Stimulated activated CD8-positive, alpha-beta memory T cell treated with anti-CD3 and anti-CD28 coated beads, Interleukin-4, amount 100 ng/mL, for 1 hour (primary cell): ENCODE measurements at places on chromosomes 7 and 10.

GRCh38 chr7:112510743-112511110, 29.9 kb downstream of the LSMEM1 start:
- DNase-seq, result no peak

DNA sequence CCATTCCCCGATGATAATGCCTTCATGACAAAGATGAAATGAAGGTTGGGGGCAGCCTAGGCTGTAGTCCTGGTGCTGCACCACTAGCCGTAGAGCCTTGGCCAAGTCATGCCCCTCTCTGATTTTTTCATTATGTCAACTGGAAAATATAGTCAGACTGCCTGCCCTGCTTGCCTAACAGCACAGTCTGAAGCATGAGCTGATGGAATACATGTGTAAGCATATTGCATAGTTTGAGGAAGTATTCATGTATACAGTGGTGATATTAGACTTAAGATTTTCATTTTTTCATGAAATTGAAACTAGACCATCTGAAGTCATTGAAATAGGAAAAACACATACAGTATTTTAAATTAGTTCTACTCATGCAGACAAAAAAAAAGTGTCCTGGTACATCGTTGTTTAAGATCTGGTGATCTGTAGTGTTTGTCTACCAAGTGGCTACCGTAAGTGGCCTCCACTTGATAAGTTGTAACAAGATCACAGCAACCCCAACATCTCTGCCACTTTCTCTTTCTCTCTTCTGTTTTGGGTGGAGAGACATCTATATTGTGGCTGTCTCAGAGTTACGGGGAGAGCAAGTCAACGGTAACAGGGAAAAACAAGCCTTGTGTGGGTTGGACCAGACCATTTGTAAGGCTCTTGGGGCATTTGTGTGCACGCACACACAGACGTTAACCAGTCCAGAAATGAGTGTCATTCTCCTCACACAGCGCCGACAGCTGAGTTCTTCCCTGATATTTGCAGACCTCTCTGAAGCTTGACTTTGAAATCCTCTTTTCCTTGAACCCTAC, 716.6 kb upstream of the GALNT17 start:
- no peak for DNase-seq

GRCh38 chr7:100053215-100053614, 3.6 kb downstream of the ZSCAN21 start:
- no peak for DNase-seq

DNA sequence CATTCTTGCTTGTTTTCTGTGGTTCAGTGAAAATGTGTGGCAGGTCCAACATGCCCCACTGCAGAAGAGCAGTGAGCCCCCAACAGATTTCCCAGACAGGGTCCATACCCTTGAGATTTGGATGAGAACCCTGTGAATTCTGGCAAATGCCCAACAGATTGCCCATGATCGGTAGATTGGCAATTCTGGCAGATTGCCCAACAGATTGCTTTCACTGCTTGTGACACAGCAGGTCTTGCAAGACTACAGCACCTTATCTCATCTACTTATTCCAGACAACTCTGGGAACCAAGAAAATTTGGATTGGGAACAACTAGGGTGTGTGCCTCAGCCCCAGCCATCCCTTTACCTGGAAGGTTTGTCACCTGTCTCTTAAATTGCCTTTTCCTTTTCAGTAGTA, 143.7 kb upstream of the COL1A2 start:
- no peak for DNase-seq

GRCh38 chr7:158424531-158424930, 163.1 kb downstream of the PTPRN2 start:
- DNase-seq, result no peak

GRCh38 chr7:131606346-131607290, 50.2 kb upstream of the PODXL start:
- no peak for DNase-seq

DNA sequence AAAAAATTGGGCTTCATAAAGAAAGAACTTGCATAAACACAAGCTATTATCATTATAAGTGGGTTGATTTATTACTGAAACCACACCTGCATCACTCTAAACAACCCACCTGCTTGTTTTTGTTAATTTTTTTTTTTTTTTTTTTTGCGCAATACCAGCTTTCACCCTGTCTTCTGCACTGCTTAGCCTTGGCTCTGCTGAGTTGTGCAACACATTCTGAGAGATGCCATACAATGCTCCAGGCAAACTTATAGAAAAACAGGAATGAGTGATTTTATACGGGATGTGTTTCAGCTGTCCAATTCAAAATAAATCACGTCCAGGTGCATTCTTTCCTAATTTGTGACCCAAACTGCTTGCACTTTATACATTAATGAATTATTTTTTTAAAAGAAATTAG, 923.6 kb downstream of the GATA3 start:
- no peak for DNase-seq

- DNase-seq, result no peak
Observed at GRCh38 chr7:2613931-2614600, 17.7 kb upstream of the TTYH3 start.

- no peak for DNase-seq
Observed at GRCh38 chr10:89307269-89307577, 5.4 kb downstream of the IFIT2 start.

- DNase-seq, result no peak
Observed at GRCh38 chr10:97882142-97883091, 32.8 kb downstream of the GOLGA7B start.

GRCh38 chr7:39924122-39924521, 25.9 kb upstream of the CDK13 start:
- DNase-seq, result no peak

- no peak for DNase-seq
Observed at GRCh38 chr7:121450631-121451198, 54.6 kb upstream of the FAM3C start.

- DNase-seq, result no peak
Observed at GRCh38 chr10:72328045-72328828, 26.5 kb downstream of the DNAJB12 start.

DNA sequence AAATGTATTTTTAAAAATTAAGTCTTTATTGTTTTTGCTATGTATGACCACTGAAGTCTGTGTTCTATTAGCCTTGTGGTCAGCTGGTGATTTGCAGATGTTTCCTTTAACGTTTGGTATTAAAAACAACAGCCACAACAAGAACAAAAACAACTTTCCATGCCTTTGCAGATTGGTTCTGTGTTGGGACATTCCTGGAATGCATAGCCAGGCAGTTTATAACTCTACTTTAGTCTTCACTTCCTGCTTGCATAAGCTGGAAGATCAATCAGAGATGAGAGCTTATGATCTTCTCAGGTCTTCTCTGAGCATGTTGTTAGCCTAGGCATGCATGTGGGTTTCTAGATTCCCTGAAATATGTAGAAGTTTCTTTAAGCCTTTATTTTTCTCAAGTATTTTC, 58.9 kb upstream of the SEMA3C start:
- DNase-seq, result no peak

GRCh38 chr10:70650104-70650503, 22.2 kb upstream of the ADAMTS14 start:
- DNase-seq, result no peak

DNA sequence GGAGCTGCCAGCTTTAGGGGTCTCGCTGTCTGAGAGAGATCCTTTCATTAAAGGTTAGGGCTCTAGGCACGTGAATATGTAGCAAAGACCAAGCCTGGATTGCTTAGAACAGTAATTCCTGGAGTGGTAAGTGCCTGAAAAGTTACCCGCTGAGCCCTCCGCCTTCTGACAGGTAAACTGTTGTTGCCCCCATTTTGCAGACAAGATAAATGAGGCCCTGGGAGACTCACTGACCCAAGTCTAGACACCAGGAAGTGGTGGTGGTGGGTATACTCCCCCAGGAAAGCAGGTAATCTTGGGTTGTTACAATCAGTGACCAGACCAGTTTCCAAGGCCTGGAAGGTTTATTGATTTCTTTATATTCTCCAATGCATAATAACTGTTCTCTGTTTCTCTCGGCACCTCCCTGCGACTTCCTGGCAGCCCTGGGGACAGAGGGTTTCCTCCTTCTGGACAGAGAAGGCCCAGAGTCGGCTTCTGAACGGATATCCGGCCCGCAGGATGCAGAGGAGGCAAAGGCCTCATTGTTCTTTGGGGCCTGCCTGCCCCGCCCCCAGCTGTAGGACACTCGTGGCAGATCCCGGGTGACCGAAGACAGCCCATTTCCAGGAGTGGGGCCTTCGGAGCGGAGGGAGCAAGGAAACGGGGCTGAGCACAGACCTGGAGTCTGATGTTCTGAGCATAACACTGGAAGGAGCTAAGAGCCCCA, 1.3 kb upstream of the GRK5 start:
- DNase-seq, result no peak

- DNase-seq, result no peak
Observed at GRCh38 chr10:14645239-14645960, 129.3 kb downstream of the FAM107B start.

- DNase-seq, result no peak
Observed at GRCh38 chr7:144723301-144723700, 112.6 kb downstream of the TPK1 start.

- DNase-seq, result no peak
Observed at GRCh38 chr10:71231206-71231605, 18.8 kb downstream of the UNC5B start.

DNA sequence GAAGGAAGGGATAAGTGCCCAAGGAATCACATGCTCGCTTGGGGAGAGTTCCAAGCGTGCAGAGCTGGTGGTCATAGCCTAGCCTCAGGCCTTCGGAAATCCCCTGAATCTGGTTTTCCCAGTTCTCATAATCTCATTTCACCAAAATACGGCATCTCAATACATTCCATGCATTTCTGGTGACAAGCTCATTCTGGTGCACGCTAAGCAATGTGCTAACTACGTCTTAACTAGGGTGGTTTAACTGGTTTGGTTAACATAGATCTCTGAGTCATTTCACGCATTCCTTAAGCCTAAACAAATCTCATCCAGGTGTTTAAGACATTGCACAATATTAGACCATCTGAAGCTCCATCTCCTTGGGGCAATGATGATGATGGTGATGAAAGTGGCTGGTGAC, 72.9 kb upstream of the STEAP1B start:
- no peak for DNase-seq

DNA sequence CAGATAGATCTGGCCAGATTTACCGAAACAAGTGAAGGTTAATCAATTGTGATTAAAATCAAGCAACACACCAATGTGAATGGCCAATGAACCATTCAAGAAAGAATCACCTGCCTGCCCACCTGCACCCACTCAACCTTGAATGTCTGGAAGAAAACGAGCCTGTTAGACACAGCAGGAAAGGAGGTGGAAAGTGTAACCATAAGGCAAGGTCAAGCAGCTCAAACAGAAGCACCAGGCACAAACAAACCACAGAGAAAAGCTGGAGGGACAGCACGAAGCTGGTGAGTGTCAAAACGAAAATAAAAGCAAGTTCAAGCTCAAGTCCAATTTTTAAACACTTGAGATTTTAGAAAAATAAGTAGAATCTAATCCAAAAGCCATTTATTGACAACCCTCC, 64.9 kb downstream of the STEAP1B start:
- DNase-seq, result no peak

DNA sequence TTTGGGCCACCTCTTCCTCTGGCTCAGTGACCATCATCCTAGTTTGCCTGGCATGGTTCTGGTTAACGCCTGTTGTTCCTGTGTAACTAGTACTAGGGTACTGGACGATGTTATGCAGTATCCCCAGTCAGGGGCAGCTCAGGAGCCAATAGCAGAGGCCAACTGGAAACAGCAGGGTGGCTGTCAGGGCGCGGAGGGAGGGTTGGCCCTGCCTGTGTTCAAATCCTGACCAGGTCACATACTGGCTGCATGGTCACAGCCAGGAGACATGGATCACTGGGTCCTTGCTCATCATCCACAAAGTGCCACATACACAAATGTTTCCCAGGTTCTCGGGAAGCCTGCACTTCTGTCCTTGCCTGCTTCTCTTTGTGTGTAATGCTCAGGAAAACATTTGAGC, 12.3 kb upstream of the RBP3 start:
- DNase-seq, result no peak

DNA sequence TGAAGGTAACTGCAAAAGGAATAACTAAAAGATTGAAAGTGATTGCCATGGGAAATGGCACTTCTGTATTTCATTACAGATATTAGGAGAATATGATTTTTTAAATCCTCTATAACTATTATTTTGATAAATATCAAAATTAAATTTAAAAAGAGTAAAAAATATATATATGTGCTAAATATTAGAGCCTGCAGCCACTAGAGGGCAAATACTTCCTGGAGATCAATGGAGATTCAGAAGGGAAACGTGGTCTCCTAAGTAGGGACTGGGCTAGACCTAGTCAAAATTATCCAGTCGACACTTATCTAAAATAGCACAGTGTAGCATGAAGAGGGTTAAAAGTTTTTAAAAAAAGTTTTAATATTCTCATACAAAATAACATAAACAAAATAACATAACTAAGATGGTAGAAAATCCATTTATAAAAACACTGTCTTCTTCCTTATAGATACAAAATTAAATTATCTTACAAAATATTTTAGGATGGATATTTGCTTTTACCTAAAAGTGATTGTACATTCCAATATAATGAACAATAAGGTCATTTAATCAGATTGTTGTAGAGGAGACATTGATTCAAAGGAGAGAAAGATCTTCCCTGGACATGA, 434.3 kb downstream of the MDFIC start:
- no peak for DNase-seq

- no peak for DNase-seq
Observed at GRCh38 chr10:18308600-18308999, 168.4 kb downstream of the CACNB2 start.

DNA sequence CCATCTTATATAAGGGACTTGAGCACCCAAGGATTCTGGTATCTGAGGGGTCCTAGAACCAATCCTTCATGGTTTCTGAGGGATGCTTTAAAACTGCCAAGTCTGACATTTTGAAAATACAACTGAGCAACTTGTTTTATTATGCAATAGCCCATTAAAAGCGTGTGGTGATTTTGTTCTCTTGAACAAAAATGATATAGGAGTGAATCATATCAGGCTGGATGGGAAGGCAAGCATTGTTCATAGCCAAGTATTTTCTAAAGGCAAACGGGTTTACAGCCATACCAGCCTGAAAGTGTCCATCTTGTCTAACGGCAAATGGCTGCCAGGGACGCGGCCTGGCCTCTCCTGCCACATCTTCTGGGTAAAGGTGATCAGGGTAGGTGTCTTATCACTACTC, 23.4 kb downstream of the RPP38 start:
- no peak for DNase-seq

DNA sequence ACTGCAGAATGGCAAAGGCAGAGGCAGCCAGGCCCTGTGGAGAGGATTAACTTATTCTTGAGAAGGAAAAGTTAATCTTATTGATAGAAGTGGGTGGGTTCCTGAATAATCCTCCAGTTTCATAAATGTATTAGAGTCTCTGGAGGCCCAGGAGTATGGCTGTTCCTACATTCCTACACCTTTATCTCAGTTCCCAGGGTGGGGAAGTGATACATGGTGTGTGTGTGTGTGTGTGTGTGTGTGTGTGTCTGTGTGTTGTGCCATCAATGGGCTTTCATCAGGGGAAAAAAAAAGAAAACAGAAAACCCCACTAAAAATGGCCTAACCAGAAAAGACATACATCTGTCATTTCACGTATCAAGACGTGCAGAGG, 22.0 kb upstream of the GSDME start:
- no peak for DNase-seq
